ENCODE measurements at places on chromosomes 1 and 21.
A peak's percentile ranks its signal among the peaks of the same experiment; 100 is the strongest.

- no peak for DNase-seq
Observed at GRCh38 chr1:223052931-223053330, 90.1 kb downstream of the TLR5 start.

GRCh38 chr1:146001709-146002108, 5.3 kb upstream of the TXNIP start:
- no peak for DNase-seq

GRCh38 chr1:34617321-34618118, 137.3 kb upstream of the GJB5 start:
- no peak for DNase-seq

DNA sequence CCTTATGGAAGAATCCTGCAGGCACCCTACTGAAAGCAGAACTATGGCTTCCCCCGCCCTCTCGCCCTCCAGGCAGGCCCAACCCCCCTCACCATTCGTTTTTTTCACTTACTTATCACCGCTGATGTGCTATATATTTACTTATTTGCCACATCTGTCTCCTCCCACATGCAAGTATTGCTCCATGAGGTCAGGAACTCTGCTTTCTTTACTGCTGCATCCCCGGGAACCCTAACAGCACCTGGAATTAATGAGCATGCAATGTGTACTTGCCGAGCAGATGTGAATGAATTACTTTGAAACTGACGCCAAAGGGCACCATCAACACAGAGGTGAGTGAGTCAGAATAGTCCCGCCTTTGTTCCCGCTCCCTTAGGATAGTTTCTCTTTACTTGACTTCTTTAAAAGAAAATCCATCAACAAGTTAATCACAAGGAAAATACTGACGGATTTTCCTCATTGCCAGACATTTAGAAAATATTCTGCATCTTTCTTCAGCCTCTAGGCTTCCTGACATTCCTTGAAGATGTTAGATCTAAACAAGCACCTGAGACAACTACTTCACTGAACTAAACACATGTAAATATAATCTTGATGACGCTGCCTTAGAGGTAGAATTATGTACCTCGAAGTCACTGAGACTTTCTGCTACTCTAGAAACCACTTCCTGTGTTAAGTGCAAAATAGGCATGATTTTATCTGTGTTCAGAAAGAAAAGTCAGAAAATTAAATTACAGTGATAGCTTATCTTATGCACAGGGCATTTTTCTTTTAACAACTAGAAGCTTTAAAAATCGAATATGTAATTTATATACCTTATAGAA, 17.5 kb upstream of the RAB4A start:
- DNase-seq = no peak

- no peak for DNase-seq
Observed at GRCh38 chr21:38139380-38140168, 117.2 kb upstream of the KCNJ15 start.

DNA sequence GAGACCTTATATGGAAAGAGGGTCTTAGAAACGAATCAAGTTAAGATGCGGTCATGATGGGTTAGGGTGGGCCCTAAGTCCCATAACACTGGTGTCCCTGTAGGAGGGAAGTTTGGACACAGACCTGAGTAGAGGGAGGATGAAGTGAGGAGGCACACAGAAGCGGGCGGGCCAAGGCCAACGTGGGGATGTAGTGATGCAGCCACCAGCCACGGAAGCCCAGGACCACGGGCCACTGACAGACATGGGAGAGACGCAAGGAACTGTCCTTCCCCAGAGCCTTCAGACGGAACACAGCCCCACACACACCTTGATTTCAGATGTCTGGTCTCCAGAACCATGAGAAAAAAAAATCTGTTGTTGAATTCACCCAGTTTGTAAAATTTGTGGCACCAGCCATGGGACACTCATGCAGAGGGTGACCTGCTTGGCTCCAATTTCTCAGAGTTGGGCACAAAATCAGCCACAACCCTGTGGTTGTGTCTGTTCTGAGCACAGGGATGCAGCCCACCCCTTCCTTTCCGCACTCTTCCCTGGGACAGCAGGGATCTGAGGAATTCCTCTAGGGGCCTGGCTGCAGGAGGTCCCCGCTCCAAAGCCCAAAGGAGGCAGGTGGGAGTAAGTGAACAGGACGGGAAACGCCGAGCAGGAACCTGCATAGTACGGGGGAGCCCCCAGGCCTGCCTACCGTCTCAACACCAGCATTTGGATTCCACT, 61.1 kb downstream of the RIPK4 start:
- no peak for DNase-seq

DNA sequence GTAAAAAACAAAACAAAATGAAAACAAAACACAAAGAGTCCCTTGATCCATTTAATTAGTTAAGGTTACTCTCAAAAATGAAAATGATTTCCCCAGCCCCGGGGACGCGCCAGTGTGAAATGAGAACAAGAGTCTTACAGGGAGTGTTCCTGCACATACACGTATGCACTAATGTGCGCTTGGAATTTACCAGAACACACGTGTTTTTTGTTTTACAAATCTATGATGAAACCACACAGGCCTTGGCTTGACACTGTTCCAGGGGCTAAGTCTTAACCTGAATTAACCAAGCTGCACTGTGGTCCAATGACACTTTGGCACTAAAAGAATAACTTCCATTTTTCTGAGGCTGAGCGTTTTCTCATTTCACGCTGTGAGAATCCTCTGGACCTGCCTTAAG, 63.7 kb downstream of the SLC45A1 start:
- DNase-seq = no peak

DNA sequence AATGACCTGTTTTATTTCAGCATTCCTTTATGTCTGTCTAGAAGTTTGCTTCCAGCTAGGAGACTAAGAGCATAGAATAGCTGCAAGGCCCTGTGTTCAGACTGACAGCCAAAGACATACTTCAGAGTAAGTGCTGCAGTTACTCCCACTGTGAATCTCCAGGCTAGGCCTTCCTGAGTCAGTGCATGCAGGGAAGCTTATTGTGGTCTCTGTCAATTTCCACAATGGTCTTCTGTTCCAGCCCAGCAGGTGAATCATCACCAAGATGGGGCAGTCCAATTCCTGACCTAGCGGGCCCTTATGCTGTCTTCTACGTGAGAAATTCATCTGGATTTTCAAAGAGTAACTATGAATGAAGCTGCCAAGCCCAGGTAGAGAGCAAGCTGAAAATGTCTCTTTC, 146.3 kb upstream of the C8B start:
- DNase-seq = peak; percentile 4

DNA sequence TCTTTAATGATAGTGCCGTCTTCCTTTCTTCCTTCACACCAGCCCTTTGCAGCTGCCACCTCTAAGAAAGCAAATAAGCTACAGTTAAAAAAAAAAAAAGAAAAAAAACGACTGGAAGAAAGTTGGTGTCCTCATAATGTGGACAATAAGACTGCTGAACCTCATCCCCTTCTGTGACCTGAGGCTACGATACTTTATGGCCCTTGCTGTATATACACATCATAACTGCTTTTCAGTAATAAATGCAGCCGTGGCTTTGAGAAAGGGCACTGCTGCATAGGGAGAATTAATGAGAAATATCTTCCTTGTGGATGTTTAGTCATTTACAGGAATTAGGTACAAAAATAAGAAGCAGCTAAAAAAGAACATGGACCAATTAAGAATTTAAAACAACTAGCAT, 333.8 kb upstream of the ADGRL2 start:
- DNase-seq = no peak

- no peak for DNase-seq
Observed at GRCh38 chr1:18175530-18176377, 68.2 kb downstream of the IGSF21 start.

GRCh38 chr1:22709227-22709626, 1.4 kb upstream of the EPHB2 start:
- peak; percentile 16 for DNase-seq

- DNase-seq = no peak
Observed at GRCh38 chr1:202850593-202851362, 38.2 kb downstream of the RABIF start.

DNA sequence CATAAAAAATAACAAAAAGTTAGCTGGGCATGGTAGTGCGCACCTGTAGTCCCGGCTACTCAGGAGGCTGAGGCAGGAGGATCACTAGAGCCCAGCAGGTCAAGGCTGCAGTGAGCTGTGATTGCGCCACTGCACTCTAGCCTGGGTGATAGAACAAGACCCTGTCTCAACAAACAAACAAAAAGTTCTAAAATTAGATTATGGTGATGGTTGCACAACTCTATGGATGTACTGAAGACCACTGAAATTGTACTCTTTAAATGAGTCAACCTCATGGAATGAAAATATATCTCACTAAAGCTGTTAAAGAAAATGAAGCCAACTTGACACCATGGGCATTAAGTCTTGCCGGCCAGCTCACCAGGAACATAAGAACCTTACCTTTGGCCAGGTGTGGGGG, 9.1 kb downstream of the MRAP start:
- DNase-seq = peak; percentile 20

DNA sequence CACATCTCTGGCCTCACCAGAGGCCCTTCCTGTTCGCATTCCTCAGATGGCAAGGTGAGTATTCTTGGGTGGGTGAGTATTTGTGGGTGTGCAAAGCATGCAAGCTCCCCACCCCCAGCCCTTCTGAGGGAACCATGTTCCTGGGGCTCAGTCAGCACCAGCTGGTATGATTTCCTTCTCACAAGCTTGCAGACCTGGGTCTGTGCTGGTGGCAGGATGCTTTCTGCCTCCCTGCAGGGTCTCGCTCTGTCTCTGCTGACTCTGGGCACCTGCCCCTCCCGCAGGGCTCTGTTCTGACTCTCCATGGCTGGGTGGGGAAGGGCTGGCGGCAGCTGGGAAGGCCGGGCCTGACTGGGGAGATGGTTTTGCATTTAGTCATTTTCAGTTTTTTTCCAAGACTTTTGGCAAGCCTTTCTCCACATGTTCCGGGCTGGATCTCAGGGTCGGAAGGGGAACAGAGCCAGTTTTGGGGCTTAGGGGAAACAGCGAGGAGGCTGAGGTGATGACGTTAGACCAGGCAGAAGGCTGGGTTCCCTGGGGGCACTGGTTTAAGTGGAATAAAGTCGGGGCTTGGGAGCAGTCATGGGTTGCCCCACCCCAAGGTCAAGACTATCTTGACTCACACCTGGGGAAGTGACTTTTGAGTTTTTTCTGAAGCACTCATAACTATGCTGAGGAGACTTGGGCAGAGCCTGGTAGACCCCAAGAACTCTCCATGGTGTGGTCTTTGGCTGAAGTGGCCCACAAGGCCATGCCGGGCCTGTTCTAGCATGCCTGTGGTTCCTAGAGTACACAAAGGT, 6.2 kb downstream of the RASSF5 start:
- peak; percentile 87 for DNase-seq

DNA sequence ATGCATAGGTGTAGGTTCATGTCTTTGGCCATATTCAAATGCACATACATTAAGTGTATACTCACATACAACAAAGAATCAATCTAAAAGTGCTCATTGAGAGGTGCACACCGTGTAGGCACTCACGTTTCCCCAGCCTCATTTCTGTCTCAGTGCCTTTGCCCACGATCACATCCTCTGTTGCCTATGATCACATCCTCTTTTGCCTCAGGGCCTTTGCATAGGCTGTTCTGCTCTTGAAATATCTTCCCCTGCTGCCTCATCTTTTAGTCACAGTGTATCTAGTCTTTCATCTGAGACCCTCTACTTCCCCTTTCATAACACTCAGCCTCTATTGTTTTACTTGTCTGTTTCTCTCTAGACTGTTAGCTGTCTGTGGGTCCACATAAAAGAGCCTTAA, 69.3 kb downstream of the FOXD2 start:
- no peak for DNase-seq

DNA sequence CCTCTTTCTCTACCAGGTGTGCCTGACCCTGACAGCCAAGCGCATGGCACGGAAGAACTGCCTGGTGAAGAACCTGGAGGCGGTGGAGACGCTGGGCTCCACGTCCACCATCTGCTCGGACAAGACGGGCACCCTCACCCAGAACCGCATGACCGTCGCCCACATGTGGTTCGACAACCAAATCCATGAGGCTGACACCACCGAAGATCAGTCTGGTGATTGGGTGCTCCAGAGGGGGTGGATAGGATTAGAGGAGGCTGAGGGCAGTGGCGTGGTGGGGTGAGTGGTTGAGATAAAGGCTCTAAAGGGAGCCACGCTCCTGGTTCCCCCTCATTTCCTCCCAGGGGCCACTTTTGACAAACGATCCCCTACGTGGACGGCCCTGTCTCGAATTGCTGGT, 13.1 kb downstream of the ATP1A2 start:
- no peak for DNase-seq

DNA sequence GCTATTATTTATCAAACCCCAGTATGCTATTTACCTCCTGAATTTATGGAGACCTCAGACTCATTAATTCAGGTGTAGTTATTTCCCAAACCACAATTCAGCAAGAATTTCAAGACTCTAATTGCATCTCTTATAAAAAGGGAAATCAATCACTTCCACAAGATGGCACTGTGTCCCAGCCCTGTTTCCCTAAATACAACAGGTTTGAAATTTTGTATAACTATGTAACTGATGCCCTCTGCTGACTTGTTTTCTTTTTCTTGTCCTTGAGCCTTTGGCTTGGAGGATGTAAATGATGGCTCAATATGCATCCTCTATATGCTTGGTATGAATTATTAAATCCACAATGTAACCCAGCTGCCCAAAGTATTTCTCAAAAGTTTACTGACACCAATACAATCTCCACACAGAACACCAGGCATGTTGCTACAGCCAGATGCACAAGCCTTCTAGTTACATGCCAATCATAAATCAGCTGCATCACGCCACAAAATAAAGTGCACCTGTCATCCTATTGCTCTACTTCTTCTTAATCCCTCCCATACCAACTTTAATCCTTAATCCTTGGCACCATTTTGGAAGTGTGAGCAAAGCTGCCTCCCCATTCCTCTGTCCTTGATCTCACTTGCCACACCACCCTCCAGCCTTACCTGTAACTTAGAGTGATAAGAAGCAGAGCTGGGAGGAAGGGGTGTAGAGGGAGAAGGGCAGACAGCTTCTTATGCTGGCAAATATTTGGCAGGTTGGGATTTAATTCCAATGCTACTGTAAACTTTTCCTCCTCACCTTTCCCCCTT, 9.0 kb downstream of the C1orf105 start:
- DNase-seq = peak; percentile 68

DNA sequence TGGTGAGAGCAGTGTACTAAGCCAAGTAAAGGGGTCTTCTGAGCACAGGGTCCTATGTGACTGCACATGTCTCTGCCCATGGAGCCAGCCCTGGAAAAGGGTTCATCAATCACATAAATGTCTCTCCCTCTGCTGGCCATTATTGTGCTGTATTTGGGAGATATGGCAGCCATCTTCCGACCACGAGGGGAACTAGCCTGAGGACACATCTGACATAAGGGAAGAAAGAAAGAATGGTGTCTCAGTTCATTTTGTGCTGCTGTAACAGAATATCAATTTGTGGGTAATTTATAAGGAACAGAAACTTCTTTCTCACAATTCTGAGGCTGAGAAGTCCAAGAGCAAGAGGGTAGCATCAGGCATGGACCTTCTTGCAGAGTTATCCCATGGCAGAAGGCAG, 55.1 kb upstream of the GJA5 start:
- no peak for DNase-seq

Measured in fibroblast of skin of back (primary cell).